Activated CD8-positive, alpha-beta T cell treated with anti-CD3 and anti-CD28 coated beads, Interleukin-2, amount 10 ng/mL, durations not matched to agents 7 days and 5 days (primary cell): ENCODE measurements at places on chromosomes 5 and 9.

- DNase-seq = no peak
Measured at GRCh38 chr9:72156586-72156985, 7.3 kb downstream of the GDA start.

DNA sequence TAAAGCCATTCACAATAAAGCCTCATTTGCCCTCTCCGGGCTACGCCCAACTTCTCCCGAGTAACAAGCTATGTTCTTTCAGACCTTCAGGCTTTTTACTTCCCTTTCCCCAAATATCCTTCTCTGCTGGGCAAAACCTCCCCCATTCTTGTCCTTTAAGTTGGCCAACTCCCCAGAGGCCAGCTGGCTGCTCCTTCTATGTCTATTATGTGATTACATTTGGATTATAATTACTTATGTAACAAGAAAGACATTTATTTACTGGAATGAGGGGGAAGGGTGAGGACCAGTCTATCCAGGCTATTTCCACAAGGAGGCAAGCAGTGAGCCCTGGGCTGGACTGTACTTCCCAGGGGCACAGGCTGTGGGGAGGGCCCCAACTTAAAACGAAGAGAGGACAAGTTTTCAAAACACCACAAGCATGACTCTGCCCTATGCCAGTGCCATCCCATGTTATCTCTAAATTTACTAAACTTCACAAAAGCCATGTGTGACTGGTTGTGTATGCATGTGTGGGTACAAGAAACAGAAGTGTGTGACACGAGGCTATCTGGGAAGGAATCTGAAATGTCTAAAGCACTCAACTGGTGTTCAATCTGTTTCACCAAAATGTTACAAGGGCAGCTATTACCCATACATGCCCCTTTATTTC lies 84.5 kb downstream of the GNAQ start:
- no peak for DNase-seq

- no peak for DNase-seq
Measured at GRCh38 chr9:88143179-88143578, 4.9 kb upstream of the SPATA31C2 start.

GRCh38 chr5:171580502-171581265 lies 161.2 kb downstream of the FGF18 start:
- DNase-seq = no peak

- DNase-seq = no peak
Measured at GRCh38 chr5:132420706-132421272, 51.3 kb downstream of the SLC22A5 start.

- DNase-seq = no peak
Measured at GRCh38 chr5:154320224-154321089, 125.3 kb upstream of the SAP30L start.

GRCh38 chr9:36040271-36040925 lies 3.7 kb downstream of the RECK start:
- DNase-seq = no peak

DNA sequence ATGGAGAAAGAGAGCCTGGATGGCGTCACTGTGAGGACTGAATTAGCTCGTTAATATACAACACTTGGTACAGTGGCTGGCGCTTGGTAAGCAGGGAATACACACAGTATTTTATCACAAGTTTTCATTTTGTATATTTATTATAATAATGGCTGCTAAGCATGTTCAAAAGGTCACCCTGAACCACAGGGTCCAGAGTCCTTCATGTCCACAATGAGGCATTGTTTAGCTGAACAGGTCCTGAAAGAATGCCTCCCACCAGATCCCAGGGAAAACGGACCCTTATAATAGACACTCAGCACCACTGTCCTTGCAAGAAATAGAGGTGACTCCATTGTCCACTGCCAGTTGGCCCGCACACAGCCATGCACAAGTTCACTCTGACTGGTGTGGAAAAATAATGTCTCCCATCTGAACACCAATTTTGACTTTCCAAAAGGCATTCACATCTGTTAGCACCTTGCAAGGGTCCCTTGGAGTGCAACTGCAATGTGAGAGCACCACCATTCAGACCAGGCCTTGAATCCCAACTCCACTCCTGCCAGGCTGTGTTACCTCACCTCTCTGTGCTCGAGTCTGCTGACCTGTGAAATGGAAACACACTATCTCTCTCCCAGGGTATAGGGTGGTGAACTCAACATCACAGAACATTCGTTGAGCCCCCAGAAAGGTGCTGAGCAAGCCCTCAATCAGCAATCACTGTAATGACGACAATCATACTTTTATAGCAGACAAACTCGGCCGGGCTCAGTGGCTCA lies 3.9 kb downstream of the VDAC1 start:
- no peak for DNase-seq

- DNase-seq = no peak
Measured at GRCh38 chr5:173764332-173765028, 123.7 kb upstream of the CPEB4 start.

DNA sequence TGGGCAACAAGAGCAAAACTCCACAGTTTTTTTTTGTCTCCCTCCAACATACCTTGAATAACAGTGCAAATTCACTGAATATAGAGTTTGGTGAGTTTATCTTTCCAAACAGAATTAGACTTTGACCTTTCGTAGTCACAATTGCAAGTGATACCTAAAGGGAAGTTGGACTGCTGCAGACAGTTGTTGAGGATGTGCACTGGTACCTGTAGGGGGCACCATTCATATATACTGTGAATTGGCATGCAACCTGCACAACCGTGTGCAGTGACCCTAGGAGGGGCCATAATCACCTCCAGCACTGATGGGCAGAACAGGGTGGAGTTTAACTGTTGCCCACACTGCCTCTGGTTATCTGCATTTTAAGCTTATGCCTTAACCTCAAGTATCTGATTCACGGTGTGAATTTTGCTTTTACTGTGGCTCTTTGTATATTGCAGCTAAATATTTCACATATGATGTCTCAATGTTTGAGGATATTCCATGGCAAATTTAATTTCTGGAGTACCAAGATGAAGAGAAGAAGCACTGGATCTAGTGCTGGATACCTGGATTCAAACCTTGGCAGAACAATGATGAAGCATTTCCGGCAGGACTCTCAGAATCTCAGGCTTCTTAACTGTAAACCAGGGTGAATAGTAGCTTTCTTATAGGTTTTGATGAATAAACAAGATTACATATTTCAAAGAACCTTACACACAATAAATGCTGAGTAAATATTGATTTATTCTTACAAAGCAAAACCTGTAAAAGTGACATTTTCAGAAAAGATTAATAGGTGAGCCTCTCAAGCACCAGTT lies 144.3 kb downstream of the ACTBL2 start:
- no peak for DNase-seq

GRCh38 chr9:131522257-131523085 lies 8.6 kb downstream of the UCK1 start:
- no peak for DNase-seq

DNA sequence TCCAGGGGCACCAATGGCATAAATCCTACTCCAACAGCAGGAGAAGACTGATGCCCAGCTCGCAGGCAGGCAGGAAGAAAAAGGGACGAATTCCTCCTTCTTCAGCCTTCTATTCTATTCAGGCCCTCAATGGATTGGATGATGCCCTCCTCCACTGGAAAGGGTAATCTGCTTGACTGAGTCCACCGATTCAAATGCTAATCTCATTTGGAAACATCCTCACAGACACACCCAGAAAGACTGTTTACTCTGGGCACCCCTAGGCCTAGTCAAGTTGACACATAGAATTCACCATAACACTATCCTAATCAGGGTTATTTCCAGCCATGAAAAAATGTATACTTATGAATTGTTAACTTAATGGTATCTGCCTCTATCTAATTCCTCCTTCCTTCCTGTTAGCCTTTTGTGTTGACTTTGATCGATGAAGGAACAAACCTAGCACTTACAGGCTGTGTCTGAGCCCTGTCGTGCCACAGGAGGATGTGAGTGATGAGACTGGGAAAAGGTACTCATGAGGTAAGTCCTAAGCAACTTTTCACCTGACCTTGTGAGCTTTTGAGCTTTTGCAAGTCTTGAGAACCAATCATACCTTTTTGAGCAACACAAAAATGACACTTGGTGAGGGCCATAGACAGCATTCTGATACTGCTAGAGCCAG lies 36.5 kb downstream of the FOXD1 start:
- no peak for DNase-seq

GRCh38 chr5:135482381-135482933 lies 30.3 kb upstream of the TIFAB start:
- no peak for DNase-seq

GRCh38 chr9:19229595-19230354 lies 718 bp upstream of the DENND4C start:
- peak; percentile 76 for DNase-seq

DNA sequence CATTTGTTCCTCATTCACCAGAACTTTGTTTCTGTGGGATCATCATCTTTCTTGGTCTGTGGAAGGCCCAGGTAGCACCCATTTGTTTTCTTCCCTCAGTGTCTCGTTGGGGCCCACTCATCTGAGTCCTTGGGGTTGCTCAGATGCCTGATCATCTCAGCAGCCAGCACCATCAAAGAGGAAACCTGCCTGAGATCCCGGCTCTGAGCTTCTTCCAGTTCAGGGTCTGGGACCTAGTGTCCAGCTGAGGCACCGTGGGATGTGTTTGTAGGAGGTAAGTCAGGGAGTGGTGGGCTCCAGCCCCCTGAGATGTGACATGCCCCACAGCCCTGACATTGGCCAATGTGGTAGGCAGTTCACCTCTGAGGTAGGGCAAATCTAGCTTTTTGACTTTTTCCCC lies 9.4 kb upstream of the CD180 start:
- DNase-seq = no peak

DNA sequence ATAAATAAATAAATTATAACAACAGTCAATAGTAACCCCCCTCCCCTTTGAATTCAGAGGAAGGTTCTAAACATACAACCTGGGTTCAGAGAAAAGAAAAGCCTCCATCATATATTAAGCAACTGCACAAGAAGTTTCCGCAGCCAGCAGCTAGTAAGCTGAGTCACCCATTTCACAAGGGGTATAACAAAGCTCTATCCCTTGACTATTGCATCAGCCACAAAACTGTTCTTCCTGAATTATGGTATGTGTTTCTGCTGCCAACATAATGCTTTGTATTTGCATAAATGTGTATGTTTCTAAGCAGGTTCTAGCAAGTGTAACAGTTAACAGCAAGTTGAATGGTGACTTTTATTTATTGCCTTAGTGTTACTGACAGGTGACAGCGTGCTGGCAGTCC lies 6.8 kb upstream of the CEP120 start:
- no peak for DNase-seq

GRCh38 chr5:120174089-120174488 lies 290.0 kb upstream of the PRR16 start:
- no peak for DNase-seq

GRCh38 chr9:98363644-98364043 lies 108.2 kb upstream of the TBC1D2 start:
- no peak for DNase-seq

GRCh38 chr5:122384739-122385235 lies 72.8 kb downstream of the SNCAIP start:
- DNase-seq = no peak

- DNase-seq = no peak
Measured at GRCh38 chr9:21989440-21990189, 4.6 kb downstream of the CDKN2A start.

DNA sequence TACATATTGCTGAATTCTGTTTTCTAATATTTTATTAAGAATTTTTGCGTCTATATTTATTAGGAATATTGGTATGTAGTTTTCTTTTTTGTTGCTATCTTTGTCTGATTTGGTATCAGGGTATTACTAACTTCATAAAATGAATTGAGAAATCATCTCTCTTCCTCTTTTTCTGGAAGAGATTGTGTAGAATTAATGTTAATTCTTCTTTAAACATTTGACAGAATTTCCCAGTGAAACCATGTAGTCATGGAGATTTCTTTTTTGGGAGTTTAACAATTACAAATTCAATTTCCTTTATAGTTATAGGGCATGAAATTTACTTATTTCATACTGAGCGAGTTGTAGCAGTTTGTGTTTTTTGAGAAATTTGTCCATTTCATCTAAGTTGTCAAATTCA lies 3.3 kb upstream of the FAM170A start:
- no peak for DNase-seq

DNA sequence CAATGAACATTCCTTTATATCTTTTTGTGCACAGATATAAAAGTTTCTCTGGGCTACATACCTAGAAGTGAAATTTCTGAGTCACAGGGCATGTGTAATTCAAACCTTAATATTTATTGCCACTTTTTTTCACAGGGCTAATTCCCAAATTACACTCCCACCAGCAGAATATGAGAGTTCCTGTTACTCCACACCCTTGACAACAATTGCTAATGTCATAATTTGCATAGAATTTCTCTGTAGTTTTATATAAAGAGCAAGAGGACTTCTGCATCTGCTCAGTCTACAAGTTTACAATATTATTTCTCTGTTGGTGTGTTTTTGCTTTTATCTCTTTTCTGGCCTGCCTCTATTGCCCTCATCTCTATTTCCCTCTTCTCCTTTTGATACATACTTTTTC lies 518.5 kb downstream of the ZNF608 start:
- no peak for DNase-seq

GRCh38 chr5:82636591-82636990 lies 358.4 kb upstream of the RPS23 start:
- no peak for DNase-seq

- DNase-seq = no peak
Measured at GRCh38 chr5:121432-121831, 29.5 kb downstream of the PLEKHG4B start.

DNA sequence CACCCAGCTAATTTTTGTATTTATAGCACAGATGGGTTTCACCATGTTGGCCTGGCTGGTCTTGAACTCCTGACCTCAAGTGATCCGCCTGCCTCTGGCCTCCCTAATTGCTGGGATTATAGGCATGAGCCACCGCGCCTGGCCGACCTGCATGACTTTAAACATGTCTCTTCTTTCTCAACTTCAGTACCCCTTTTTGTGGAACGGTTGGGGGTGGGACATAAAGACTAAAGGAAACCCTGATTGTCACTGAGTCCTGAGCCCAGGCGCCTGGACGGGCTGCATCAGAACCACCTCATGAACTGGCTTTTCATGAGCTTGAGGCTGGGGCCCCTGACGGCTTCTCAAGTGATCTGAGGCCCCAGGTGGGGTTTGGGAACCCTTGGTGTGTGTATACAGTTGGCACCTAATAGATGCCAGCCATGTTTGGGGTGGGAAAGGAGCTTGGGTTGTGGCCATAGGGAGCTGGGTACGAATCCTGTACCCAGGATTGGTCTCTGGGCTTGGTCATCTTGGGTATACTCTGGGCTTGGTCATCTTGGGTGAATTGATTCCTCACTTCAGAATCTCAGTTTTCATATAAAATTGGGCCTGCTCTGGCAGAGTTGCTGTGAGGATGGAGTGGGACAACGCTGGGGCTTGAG lies 2.2 kb downstream of the GRK6 start:
- DNase-seq = no peak

DNA sequence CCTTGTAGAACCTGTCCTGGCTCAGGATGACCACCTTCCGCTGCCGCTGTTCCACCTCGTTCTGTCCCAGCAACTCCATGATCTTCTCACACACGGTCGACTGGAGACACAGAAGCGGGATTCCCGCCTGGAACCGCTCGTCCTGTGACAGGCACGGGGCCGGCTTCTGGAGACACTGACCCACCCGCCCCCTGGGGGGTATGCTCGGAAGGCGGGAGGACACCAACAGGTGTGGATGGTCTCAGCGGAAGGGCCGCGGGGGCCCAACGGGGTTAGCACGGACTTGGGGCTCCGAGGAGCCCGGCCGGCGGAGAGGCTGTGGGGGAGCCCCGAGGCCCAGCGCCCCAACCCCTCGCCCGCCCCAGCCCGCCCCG lies 530 bp downstream of the UCK1 start:
- DNase-seq = peak; percentile 30
